ENCODE measurements at places on chromosomes 12 and 14.

DNA sequence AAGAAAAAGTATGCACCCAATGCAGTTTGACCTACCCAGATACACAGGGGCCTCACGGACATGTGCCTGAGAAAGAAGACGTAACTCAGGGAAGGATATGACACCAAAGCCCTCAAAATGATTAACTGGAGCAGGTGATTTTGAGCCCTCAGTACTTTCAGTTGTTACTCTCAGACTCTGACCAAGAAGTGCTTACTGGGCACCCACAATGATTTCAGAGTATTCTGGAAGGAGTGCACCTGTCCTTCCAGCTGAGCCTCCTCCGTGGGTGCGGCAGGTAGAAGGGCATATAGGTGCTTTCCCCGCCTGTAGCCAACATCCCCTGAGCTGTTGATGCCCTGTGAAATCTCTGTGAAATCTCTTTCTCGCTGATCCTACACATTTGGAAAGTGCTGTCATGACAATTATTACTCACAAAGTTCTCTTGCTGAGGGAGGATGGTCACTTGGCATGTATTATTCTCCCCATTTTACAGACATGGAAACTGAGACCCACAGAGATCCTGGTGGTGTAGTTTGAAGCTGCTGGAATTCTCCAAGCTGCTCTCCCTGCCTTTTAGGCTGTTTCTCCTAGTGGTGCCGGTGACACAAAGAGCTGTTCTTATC lies 154.3 kb upstream of the CCND2 start:
- DNase-seq: no peak

- no peak for DNase-seq
These were observed 34.0 kb upstream of the CLMN start for GRCh38 chr14:95353664-95354063.

GRCh38 chr12:92062539-92063493 lies 82.8 kb downstream of the BTG1 start:
- no peak for DNase-seq

DNA sequence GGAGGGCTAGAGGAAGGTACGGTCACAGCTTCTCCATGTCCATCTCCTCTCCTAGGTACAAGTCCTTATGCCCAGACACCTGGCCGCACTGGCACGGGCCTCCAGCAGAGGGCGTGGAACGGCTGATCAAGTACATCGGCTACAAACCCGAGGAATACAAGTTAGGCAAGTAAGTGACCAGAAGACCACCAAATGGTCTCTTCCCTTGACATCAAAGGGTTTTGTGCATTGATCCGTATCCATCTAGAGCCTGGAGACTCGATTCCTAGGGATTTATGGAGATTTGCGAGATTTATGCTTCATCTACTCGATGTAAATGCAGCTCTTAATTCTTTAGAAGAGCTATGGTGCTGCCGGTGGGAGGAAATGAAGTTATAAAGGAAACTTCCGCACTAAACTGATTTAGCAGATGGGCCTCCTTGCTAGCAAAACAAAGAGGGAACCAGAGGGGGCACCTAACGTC lies 44.2 kb downstream of the KCTD10 start:
- peak; percentile 80 for DNase-seq

GRCh38 chr14:63478437-63478852 lies 64.7 kb downstream of the PPP2R5E start:
- no peak for DNase-seq

DNA sequence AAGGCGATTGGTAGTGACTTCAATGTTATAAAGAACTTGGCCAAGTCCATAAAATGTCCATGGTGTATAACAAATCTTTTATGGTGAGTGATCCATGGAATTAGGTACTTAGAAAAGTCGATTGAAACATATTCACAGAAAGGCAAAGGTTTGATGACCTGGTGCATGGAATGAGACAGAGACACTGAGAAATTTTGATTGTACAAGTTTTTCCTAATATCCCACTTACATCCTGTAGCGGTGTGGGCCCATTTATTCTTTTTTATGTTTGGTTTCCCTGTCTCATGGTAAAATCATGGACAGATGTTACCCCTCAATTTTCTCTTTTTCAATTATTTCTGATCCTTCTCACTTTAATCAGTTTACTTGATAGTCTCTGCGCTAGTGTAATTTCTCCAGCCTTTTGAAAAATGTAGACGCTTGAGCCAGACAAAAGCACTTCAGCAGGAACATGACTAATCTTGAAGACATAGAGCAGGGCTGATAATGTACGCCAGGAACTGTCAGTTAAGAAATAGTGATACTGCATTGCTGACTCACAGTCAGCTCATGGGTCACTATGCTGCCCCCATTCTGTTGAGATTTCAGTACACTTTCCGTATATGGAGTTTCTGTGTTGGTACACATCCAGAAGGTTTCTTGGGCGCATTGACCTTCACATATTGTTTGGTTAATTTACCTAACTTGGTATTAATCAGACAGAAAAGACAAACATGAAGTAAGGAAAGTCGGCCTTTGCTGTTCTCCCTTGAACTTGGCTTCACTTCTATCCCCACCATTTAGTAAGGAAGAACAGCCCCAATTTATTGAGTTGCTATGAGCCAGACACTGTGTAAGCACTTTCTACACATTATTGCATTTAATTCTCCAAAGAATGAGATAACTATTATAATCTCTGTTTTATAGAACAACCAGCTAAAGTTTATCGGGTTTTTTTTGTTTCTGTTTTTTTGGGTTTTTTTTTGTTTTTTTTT lies 841.7 kb downstream of the DIO2 start:
- DNase-seq: no peak

DNA sequence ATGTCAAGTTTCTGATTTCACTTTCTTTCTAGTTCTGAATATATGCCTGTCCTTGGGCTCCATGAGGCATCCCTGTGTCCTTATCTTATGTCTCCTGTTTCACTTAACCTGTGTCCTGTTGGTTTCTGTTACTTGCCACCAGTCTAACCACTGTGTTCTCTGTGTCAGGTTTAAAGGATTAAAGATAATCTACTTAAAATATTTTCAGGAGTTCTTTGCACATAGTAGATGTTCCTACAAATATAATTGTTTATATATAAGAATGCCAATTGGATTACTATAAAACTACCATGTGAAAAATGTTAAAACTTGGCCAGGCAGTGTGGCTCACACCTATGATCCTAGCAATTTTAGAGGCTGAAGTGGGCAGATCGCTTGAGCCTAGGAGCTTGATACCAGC lies 406.4 kb downstream of the CCER1 start:
- DNase-seq: no peak

GRCh38 chr12:48993787-48994186 lies 5.4 kb downstream of the DDN start:
- no peak for DNase-seq

GRCh38 chr12:22256041-22256441 lies 78.5 kb downstream of the ST8SIA1 start:
- no peak for DNase-seq

- DNase-seq: no peak
These were observed 101.6 kb downstream of the ANO4 start for GRCh38 chr12:100896192-100896591.

- no peak for DNase-seq
These were observed 1.5 kb upstream of the ZBTB42 start for GRCh38 chr14:104799244-104800014.

GRCh38 chr14:24852312-24853060 lies 197.5 kb downstream of the STXBP6 start:
- DNase-seq: no peak

GRCh38 chr14:85607651-85608081 lies 77.7 kb downstream of the FLRT2 start:
- no peak for DNase-seq

- no peak for DNase-seq
These were observed 8.8 kb upstream of the SMARCC2 start for GRCh38 chr12:56197921-56198635.

DNA sequence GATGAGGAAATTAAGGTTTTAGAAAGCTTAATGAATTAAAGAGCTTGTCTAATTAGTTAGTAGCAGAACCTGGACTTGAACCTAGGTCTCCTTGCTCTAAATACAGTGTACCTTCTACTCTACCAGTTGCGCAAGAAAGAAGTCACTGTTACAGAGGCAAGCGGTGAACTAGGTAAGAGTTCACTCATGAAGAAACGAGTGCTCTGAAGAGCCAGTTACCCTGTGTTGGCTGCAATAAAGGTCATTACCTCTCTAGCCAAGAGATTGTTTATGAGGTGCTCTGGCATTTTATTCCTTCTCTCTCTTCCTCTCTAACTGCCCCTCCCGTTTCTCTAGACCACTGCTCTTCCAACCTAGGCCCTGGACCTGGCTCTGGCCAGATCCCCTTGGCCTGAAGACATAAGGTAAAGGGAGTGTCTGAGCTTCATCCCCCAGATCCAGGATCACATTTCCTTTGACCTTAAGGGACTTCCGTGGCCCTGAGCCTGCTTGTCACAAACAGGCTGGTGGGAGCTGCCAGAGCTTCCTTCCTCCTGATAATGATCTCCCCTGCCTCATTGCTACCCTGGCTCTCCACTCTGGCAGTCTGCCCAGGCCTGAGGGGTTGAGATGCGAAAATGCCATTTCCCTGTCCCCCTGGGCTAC lies 1.9 kb downstream of the RNASE7 start:
- no peak for DNase-seq

DNA sequence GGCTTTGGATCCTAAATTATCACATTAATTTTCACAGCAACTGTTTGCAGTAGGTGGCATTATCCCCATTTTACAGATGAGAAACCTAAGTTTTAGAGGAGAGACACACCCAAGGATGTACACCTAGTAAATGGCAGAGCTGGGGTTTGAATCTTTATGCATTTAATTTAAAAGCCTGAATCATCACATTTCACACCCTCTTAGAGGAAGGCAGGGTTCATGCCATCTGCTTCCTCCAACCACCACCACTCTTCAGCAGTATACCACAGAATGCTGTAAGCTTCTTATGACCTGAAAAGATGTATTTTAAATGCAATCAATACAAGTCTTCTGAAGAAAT lies 90.3 kb downstream of the CRADD start:
- no peak for DNase-seq

- no peak for DNase-seq
These were observed 7.6 kb downstream of the EGLN3 start for GRCh38 chr14:33943096-33943883.

DNA sequence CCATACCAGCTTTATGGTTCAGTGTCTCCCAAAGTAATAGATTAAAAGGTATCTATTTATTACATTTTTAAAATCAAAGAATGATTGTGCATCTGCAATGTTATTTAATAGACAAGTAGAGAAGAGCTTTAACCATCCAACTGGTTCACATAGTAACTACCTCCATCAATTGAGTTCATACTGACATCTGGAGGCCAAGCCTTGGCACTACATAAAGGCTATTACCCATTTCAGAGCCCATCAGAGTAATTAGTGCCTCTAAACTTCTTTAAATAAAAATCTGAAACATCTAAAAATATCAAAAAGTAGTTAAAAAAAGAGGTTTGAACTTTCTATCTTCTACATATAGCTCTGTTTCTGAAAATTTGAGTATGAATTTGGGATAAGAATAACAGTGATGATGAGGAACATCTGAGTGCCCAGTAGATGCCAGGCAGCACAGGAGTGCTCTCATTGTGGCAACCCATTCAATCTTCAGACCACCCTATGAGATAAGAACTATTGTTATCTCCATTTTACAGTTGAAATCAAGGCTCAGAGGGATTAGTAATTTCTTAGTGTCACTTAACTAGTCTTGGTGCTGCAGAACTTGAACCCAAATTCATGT lies 132.9 kb upstream of the DAAM1 start:
- DNase-seq: no peak

DNA sequence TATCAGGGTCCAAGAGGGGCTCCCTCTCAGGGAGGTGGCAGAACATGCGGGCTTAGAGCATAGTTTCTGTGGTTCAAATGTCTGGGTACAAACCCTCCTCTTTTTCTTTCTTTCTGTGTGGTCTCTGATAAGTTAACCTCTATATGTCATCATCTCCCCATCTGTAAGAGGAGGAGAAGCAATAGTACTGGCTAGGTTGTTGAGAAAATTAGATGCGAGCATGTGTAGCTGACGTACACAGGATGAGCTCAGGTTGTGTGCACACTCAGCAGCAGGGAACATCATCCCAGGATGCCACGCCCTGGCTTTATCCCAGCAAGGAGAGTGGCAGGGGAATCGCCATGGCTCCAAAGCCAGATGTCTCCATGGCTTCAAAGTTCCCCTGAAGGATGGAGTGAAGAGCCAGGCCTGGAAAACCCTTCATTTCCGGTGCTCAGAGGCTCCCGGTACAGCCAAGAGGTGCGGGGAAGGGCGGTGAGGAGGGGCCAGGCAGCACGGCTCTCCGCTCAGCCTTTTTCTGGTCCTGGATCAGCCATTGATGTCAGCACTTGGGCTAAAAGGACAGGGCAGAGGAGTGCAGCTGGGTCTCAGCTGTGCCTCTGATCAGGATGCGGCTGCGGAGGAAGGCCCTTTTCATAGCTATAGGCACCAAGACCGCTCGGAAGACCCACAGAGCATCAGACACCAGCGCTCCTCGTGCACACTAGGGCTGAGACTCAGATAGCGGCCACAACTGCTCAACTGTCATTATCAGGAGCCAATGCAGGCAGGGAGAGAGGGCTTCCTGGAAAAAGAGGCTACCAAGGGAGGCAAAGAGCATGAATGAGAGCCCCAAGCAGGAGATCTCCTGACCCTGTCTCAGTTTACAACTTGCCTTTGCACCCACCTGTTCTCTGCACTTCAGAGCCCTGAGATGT lies 41.5 kb downstream of the ARL6IP4 start:
- DNase-seq: no peak

DNA sequence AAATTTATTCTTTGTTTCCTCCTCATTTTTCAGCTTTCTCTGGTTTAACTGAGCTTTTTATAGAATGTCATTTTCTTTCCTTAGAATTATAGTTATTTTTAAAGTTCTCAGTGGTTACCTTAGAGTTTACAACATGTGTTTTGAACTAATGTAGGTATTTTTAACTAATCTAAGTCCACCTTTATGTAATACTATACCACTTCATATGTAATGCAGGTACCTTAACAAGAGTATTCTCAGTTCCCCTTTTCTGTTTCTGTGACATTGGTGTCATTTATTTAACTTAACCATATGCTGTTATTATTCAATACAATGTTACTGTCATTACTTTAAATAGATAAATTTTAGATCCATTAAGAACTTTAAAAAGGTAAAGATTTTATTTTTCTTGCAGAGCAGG lies 30.3 kb upstream of the KCNC2 start:
- no peak for DNase-seq

GRCh38 chr14:74038020-74038859 lies 19.1 kb downstream of the BBOF1 start:
- DNase-seq: no peak

DNA sequence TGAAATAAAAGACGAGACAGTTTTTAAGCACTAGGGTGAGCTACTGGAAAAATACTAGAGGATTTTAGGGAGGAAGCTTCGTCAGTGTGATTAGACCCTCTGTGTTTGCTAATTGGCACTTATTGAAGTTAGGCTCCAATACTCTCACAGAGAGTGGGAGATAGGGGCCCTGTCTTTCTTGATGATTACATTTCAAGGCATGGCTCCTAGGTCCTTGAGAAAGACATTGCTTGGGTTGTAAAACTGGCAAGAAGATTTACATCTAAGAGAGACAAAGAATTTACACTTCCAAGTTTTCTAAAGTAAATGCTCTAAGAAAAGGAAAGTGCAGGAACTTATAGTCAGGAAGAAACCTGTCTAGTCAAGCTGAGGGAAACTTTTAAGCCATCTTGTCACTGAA lies 183.2 kb downstream of the C12orf50 start:
- DNase-seq: no peak

- DNase-seq: no peak
These were observed 194.3 kb downstream of the RGS6 start for GRCh38 chr14:72126561-72126960.

- DNase-seq: no peak
These were observed 63.4 kb upstream of the PPP4R3A start for GRCh38 chr14:91573528-91573893.
